Mesendoderm (in vitro differentiated cells): ENCODE measurements at places on chromosomes 5 and 9.
A peak's percentile ranks its signal among the peaks of the same experiment; 100 is the strongest.

- no peak for DNase-seq
Measured at GRCh38 chr9:79256691-79257213, 315.0 kb upstream of the TLE4 start.

- no peak for DNase-seq
Measured at GRCh38 chr5:117741655-117742206, 1167.1 kb upstream of the SEMA6A start.

- DNase-seq, result peak; percentile 38
Measured at GRCh38 chr5:142544071-142544753, 141.7 kb downstream of the FGF1 start.

DNA sequence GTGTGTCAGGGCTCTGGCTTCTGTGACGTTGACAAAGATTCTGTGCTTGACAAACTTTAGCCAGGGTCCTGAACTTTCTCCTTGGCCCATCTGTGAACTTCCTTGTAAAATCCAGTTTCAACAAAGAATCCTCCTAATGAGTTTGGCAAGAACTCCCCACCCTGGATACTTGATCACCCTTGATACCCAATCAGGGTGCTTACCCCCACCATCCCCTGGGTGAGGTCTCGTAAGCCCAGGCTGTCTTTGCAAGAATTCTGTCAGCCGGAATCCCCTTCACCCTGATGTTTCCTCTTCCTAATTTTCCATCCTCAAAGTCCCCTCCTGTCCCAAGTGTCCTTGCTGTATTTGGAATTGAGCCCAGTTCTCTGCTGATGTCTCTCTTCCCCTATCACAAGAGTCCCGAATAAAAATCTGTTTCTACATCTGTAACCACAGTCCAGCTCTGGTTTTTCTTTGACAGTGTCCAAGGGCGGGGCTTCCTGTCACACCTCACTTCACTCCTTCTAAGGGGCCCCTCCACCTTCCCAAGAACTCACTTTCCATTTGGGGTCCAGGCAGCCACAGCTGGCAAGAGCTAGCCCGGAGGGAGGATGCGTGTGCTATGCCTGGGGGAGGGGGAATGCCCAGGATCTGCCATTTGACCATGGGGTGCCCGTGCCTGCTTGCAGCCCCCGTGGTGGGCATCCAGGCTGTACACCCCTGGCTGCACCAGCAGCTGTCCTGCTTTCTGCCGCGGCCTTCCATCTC is 2.7 kb upstream of the CARD19 start:
- no peak for DNase-seq

GRCh38 chr5:37787742-37788141 is 52.1 kb downstream of the GDNF start:
- DNase-seq, result no peak

GRCh38 chr5:55668356-55668755 is 43.8 kb downstream of the SLC38A9 start:
- DNase-seq, result peak; percentile 71

- no peak for DNase-seq
Measured at GRCh38 chr9:86591472-86591871, 237.3 kb upstream of the TUT7 start.
